ENCODE measurements at places on chromosomes 2 and 18.

DNA sequence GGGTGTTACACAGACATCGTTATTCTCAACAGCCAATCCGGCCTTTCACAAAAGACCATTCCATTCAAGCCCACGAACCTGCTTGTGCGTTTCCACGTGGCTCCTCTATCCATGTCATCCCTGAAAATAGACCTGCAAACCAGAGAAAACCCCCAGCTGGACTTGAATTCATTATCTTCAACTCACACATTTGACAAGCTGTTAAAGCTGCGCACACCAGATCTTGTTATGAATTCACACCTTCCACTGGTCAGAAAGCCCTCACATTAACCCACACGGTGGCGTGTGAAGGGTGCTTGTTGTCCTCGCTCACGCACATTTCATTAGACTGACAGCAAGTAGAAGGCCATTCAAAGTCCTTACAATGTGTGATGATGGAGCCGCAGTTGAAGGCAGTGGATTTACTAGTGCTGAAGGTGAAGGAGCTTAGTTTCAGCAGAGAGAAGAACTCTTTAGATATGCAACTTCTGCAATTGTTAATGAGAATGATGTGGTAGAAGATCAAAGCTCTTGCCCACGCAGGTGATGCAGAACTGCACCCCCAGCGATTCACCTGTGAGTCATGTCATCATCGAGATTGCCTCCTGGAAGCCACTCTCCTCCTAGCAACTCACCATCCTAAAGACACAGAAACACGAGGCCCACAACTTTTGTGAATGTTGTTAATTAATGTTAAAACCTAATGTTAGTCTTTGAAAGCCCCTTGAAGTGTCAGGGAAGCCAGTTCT lies 224.8 kb upstream of the SOX11 start:
- DNase-seq, result no peak

- DNase-seq, result no peak
Observed at GRCh38 chr18:39523281-39523680, 1957.7 kb upstream of the CELF4 start.

GRCh38 chr2:98039085-98039756 lies 43.5 kb upstream of the TMEM131 start:
- DNase-seq, result no peak

GRCh38 chr2:6977113-6977741 lies 60.0 kb downstream of the RNF144A start:
- no peak for DNase-seq

- DNase-seq, result no peak
Observed at GRCh38 chr2:88845772-88846661, 154.5 kb downstream of the RPIA start.

DNA sequence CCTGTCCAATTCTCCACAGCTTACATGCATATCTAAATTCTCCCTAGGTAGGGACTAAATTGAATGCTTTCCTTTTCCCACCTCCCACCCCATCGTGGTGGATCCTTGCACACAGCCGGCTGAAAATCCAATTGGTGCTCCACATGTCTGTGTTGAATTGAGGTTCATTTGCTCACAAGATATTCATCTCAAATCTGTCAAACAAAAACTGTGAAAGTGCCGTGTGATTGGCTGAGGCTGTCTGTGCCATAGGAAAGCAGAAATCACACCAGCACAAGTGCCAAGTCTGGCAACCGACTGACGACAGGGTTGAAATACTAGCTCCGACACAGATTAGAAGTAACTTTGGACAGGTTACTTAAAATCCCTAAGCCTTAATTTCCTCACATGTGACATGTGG lies 823.3 kb downstream of the TDRD15 start:
- DNase-seq, result no peak

DNA sequence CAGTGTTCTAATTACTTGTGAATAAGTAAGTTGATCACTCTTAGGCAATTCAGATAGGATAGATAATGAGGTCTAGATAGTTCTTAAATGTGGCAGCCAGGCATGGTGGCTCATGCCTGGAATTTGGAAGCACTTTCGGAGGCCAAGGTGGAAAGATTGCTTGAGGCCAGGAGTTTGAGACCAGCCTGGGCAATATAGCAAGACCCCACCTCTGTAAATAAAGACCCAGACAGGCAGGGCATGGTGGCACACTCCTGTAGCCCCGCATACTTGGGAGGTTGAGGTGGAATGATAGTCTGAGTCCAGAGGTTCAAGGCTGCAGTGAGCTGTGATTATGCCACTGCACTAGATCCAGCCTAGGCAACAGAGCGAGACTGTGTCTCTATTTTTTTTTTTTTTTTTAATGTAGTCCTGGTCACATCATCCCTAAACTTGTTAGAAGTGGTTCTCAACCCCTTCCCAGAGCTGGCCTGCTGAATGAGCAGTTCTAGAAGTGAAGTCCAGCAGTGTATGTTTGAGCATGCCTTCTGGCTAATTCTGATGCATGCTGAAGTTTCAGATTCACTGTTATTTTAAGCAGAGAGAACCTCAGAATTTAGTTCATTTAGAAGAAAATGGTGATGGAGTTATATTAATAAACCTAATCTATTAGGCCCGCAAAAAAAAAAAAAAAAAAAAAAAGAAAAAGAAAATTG lies 306.2 kb downstream of the PRKCE start:
- DNase-seq, result no peak

DNA sequence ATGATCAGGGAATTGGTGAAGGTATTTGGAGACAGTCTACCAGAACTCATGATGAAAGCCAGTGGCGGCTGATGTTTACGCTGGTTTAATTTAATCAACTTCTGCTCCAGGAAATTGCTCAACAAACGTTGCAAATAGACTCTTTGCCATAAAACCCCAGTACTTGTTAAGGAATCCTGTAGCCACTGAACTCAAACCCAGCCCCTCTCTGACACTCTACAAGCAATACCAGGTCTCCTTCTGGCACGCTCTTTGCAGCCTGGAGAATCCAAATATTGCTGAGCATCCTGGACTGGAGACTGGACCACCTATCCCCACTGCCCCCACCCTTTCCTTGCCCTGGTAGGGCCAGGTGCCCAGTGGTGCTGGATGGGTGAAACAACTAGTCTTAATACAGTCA lies 308.2 kb downstream of the FBXO15 start:
- no peak for DNase-seq

- DNase-seq, result no peak
Observed at GRCh38 chr2:27081984-27082772, 3.8 kb downstream of the EMILIN1 start.

DNA sequence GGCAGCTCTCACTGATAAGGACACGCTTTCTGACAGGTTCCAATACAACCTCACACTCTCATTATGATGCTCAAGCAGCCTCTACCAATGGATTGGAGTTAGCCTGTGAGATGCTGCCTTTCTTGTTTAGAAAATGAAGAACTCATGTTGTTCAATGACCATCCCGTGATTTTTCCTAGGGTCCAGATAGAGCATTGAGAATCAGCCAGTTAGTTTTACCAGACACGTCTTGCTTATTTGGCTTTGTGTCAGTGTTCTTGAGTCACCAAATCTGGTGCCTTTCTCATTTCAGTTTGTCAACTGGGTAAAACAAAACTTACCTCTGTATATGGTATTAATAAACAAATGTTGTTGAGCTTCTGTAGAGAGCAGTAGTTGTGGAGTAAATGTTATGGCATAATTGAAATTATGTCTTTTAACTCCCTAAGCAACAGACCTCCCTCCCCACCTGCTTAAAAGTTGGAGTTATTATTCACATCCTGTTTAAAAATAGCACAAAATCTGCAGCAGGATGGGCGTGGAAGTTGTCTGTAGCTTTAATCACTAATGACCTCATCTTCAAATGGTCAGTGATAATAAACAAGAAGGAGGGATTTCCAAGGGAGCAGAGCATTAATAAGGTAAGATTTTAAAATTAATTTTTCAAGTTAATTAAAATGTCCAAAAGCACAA lies 167.3 kb downstream of the HRH4 start:
- DNase-seq, result no peak

DNA sequence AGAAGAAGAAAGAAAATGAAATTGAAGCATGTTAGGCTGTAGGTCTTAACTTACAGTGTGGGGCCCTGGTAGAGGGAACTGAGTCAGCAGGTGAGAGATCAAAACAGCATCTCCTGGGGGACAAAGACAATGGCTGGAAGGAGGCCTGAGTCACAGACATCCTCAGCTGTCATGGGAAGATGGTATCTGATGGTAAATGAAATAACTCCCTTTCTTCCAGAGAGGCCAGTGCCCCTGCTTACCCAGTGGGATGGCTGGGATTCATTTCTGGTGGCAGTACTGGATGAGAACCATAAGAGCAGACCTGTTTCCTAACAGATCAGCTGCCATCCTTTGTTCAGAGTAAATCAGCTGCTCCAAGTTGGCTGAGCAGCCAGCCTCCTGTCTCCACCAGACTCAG lies 251.3 kb upstream of the EPAS1 start:
- DNase-seq, result no peak

GRCh38 chr2:149104221-149104620 lies 65.7 kb downstream of the LYPD6B start:
- DNase-seq, result no peak

GRCh38 chr2:240593026-240593702 lies 6.6 kb downstream of the CAPN10 start:
- DNase-seq, result no peak

DNA sequence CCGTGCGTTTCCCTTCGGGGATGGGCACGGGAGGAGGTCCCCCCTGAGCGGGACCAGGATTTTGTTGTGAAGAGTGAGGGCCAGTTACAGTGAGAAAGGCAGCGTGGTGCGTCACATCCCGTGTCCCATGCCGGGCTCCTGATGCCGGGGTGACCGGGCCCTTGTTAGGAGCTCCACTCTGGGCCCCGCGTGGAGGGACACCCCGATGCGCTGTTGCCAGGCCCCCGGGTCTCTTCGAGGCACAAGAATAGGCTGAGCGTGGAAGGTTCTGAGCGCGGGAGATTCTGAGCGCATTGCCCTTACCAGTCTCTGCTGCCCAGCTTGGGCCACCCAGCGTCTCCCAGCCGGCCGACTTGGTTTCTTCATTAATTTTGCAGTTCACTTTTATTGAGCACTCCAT lies 17.6 kb downstream of the CTDP1 start:
- no peak for DNase-seq

DNA sequence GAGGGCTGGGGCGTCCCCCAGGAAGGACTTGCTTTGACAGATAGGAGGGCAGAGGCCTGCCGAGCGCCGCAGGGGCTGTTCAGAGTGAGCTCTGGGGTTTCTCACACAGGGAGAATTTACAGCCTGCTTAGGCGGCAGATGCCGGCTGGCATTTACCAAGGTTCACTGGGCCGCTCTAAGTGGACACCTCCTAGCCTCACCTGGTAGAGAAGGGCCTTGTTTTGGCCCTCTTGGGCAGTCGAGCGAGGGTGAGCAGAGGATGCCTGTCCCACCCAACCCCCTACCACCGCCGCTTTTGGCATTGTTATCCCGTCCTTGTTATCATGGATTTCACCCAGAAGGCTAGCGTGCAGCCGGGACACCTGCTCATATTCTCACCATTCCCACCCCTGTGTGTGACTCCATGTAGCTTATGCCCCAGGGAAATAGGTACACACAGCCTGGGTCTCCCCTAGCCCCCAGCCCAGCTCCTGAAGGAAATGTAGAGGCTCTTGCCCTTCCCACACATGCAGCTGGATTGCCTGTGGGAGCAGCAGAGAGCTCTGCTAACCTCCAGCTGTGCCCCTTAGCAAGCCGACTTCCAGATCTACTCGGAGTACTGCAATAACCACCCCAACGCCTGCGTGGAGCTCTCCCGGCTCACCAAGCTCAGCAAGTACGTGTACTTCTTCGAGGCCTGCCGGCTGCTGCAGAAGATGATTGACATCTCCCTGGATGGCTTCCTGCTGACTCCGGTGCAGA lies 52.4 kb downstream of the FAM168B start:
- DNase-seq, result no peak
